Activated CD4-positive, alpha-beta T cell treated with anti-CD3 and anti-CD28 coated beads, Interleukin-10, Interleukin-2, amounts not matched to agents 100 ng/mL and 50 ng/mL, durations not matched to agents 16 hours and 8 hours (primary cell): ENCODE measurements at places on chromosomes 7 and 10.

- no peak for DNase-seq
Observed at GRCh38 chr7:108650467-108650866, 80.8 kb downstream of the DNAJB9 start.

- no peak for DNase-seq
Observed at GRCh38 chr10:33800986-33801385, 466.5 kb upstream of the NRP1 start.

GRCh38 chr10:43386981-43387677 is 15.7 kb downstream of the FXYD4 start:
- no peak for DNase-seq

DNA sequence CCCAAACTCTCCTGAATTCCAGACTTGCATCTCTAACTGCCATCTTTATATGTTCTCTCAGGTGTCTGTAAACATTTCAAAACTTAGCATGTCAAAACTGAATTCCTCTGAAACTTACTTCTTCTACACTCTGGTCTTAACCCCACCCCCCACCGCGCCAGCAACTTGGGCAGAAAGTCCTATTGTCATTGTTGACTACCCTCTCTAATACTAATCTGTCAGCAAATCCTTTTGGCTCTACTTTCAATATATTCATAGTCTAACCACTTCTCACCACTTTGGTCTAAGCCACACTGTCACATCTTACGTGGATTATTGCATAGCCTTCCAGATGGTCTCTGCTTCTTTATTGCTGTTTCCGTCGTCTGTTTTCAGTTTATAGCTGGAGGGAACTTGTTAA is 86.6 kb downstream of the AHCYL2 start:
- DNase-seq: no peak

DNA sequence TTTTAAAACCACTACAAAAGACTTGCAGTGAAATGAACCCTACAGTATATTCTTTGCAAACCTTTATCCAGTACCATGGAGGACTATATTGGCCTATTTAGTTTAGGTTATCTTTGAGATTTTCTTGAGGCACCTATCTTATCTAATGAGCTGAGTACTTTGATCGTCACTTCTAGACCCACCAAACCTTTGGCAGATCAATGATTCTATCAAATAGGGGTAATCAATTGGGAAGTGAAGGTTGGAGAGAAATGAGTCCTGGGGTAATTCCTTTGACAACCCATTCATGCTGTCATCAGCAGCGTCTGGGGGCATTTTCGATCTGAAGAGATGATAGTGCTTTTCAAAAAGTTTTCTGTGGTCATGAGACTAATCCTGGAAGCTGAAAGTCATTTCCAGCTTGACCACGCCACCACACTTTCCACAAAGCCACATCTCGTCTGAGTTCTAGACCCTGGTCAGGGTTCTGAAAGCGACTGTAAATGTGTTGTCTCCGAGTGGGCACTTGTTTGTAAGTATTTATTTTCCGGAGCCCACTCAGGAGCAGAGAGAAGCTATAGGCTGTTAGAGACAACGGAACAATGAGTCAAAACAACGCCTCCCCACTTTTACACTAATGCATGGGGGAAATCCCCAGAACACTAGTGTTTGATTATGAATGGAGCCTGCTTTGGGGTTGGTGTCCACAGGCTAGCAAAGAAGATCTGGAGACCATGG is 4.8 kb downstream of the EGR2 start:
- DNase-seq: peak; percentile 89

DNA sequence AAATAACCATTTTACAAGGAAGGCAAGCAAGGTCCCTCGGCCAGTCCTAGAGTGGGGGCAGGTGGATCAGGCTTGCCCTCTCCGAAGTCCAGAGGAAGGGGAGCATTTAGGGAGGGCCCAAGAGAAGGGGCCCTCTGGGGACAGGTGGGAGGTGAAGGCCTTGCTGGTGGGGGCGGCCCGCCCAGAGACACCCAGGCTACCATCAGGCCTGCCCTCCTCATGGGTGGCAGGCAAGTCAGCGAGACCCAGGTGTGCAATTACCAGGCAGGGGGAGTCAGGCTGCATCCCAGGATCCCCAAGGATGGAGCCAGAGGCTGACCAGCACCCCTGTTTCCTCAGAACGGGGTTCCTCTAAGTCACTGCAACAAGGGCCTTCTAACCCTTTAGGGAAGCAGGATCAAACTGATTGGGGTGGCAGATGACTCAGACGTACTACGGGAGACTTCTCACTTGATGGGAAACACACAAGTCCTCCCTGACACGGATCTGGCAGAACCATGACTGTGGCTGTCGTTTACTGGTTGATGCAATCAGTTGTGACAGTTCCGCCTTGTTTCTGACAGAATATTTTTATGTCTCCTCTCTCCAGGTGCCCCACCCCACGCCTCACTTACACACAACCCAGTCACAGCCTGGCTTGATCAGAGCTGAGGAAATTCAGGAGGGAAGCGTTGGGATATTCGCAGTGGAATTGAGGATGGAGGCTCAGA is 8.2 kb downstream of the LOXL4 start:
- DNase-seq: no peak

DNA sequence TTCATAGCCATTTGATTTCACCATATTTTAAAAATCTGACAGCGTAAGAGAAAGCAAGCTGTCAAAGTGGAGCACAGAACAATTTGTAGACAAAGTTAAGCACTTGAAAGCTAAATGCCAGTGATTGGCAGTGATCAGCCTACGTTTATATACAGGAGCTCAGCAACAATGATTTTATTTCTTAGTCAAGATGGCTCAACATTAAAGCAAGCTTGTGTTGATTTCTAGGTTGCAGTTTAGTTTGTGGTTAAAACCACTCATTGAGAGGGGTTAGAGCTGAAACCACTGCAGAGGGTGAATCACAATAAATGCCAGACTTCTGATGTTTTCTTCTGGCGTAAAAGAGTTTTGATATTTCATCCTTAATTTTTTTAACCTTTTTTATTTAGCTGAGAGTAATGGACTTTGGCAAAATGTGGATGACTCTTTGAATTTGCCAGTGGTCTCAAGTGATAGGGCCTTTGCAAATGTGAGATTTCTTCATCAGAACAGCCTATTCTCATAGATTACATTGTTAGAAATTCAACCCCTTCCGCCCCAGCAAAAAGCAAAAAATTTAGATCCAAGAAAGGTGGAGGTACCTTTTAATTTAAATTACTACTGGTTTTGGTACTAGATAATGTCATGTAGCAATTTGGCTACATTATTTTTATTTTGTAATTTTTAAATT is 73.8 kb downstream of the SHOC2 start:
- peak; percentile 82 for DNase-seq

- DNase-seq: no peak
Observed at GRCh38 chr10:88507826-88508453, 75.2 kb downstream of the RNLS start.

GRCh38 chr10:99280472-99280871 is 44.8 kb upstream of the HPSE2 start:
- DNase-seq: no peak

DNA sequence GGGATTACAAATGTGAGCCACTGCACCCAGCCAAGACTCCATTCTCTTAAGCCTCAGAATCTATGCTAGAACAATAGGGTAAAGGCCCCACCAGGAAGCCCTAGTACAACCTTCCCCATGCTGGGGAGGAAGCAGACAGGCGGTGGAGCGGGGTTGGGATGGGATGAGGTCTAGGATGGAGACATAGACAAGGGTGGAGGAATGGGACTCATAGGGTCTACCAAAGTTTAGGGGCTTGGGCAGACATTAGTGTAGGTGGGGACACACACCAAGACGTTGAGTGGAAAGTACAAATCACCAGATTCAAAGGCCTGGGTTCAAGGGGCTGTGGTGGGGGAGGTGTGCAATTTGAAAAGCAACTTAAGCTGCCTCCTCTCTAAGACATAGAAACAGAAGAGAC is 19.3 kb downstream of the PRSS2 start:
- DNase-seq: no peak

DNA sequence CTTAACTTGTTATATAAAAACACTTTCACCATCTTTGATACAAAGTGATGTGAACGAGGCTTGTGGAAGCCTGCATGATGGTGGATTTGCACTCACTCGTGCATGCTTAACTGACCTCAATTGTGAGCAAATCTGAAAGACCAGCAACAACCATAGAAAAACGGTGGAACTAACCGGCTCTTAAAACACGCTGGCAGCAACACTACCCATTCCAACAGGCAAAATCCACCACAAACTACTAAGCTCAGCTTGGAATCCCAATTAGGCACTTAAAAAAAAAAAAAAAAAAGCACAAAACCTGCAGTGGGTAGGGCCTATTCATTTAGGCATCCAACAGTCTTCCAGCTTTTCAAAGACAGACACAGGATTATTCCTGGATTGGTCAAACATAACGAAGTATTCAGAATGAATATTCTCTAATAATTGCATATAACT is 1.8 kb downstream of the GDI2 start:
- peak; percentile 64 for DNase-seq

GRCh38 chr7:128778946-128779345 is 3.4 kb upstream of the OPN1SW start:
- no peak for DNase-seq

GRCh38 chr7:84159435-84159834 is 35.2 kb downstream of the SEMA3A start:
- no peak for DNase-seq

DNA sequence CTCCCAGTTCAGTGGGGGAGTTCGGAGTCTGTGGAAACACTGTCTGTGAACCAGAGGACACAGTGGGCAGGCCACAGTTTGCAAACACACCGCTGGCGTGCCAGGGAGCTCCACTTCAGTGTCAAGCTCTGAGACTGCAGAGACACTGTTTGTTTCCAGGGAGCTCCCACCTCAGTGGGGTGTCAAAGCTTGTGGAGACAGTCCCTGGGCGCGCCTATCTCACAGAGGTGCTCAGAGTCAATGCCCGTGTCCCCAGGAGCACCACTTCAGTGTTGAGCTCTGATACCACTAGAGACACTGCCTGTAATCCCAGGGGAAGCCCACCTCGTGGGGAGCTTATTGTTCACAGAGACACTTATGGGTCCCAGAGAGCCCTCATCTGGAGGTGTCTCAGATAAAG is 4.3 kb downstream of the MYO1G start:
- no peak for DNase-seq

DNA sequence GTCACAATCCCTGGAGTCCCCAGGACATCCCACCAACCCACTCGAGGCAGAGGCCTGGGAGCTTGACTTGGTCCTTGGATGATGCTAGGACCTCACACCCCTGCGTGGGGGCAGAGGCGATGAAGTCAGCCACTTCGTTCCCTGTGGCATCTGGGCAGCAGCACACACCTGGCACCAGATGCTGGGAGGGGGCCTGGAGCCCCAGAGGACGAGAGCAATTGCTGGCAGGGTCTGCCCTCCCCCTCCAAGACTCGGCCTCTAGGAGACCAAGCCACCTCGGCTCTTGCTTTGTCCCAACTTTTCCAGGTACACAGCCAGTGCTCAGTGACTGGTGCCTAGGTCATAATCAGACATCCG is 39.1 kb downstream of the DPYSL4 start:
- no peak for DNase-seq

- DNase-seq: no peak
Observed at GRCh38 chr7:44757311-44757710, 8.7 kb downstream of the ZMIZ2 start.

- no peak for DNase-seq
Observed at GRCh38 chr10:124935946-124936345, 6.0 kb upstream of the ZRANB1 start.

- DNase-seq: no peak
Observed at GRCh38 chr10:122140941-122141623, 130.0 kb upstream of the BTBD16 start.

- DNase-seq: peak; percentile 52
Observed at GRCh38 chr10:26483554-26483953, 45.4 kb downstream of the APBB1IP start.

DNA sequence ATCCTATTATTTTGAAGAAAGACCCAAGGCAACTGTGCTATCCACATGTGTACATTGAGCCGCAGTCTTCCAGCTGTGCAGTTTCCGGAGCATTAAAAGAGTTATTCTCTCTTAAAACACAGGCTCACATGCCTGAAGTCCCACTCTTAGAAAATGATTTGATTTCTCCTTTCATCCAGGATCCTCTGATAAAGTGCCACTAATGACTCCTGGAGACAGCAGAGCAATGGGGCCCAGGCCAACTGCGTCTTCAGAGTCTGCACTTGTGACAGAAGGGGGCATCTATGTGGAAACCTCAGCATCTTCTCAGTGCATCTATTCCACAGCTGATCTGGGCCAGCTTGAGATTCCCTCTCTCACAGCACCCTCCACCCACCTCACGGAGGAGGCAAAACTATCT is 482.1 kb upstream of the AKR1E2 start:
- DNase-seq: no peak

DNA sequence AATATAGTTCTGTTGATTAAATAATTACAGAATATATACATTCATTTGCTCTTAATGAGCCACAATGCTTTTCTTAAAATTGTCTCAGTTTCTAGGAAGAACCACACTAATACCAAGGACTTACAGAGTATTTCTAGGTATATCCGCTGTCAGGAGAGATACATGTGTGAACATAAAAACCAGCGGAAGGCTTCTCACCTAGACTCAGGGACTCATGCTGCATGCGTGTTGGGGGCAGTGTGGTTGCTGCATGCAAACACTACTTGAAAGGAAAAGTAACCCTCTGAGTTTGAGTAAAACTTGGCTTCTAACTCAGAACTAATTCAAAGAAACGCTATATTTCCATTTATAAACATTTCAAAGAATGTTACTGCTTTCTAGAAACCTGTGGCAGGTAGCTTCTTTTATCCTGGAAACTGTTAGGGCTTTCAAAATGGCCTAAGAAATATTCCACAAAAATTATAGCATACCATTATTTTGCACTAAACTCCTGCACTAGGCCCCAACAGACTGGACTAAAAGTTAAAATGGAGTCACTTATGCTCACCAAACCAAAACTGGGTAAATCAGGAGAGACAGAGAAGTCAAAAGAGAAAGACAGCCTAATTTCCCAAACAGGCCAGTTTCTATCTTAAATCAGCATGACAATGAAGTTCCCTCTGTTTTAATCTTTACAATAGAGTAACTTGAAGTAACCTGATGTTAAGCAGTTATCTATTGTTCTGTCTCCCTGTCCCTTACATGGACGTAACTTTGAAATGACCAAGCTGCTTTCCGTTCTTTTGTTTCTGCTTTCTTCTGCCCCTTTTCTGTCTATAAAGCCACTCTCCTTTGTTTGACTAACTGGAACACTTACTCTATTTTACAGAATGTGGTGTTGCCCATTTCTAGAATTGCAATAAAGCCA is 95.2 kb upstream of the FAM133B start:
- DNase-seq: peak; percentile 93

DNA sequence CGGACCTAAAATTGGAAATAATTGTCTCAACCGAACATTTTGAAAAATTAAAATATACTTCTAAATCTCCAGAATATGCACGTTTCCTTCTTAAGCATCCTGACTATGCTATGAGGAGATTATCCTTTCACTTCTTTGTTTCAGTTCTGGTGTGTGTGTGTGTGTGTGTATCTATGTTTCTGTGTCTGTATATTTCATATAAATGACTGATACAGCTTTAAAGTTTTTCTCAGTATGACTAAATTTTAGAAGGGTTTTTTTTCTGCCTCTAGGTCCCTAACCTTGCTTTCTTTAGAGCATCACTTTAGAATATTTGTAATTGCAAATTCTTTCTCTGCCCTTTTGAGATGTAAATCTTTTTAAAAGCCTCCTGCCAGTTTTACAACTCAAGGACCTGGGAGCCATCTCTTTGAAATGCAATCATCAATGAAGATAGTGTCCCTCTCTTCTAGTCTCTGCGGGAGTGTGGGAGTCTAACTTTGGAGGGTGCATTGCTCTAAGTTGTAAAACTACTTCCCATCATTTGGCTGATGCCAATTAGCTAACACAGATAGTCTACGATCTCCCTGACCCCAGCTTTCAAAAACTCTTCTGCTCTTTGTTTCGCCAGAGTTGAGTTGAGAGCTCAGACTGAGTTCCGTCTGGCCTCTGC is 782.0 kb upstream of the ZWINT start:
- no peak for DNase-seq
